ENCODE measurements at places on chromosomes 2 and 18. TPM values are rescaled to one million over a fixed set of nuclear protein-coding genes. Genes with fewer than 3 reads are reported as not detected.

Gene ICA1L
- 10.1 TPM for total RNA-seq

DNA sequence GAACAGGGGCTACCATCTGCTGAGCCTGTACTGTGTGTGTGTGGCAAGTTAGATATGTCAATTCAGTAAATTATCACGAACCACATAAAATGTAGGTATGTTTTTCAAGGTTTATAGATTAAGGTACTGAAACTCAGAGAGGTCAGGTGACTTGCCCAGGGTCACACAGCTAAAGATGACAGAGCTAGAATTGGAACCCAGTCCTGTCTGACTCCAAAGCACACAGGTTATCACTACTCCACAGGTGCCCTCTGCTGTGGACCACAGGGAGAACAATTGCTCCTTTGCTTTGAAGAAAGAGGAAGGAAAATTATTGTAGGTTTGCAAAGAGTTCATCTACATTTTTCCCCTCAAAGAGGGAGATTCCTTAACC, 229.7 kb upstream of the AGAP1 start:
- no peak for DNase-seq

Gene FEV
- not detected for total RNA-seq

Gene CKAP2L
- 8.9 TPM for total RNA-seq

Gene HRH4
- total RNA-seq = not detected
